GM12878 (cell line): ENCODE measurements at places on chromosomes 1 and 21.
A peak's percentile ranks its signal among the peaks of the same experiment; 100 is the strongest.

DNA sequence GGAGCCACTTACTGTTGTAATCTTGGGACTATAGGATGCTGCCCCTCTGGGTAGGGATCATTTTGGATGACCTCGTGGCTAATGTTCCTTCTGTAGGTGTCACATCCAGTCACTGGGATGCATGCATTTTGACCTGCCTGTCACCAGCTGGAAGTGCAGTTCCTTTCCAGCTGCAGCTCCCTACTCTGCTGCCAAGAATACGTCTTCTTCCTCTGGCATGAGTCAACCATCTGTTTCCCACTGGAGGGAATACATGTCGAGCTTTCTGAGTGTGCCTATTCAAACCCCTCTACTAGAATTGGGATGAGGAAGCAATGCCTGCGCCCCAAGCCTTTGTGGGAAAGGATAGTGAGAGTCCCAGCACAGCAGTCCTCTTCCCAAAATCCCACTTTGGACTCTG lies 415.5 kb upstream of the ADAMTS5 start:
- no peak for DNase-seq

DNA sequence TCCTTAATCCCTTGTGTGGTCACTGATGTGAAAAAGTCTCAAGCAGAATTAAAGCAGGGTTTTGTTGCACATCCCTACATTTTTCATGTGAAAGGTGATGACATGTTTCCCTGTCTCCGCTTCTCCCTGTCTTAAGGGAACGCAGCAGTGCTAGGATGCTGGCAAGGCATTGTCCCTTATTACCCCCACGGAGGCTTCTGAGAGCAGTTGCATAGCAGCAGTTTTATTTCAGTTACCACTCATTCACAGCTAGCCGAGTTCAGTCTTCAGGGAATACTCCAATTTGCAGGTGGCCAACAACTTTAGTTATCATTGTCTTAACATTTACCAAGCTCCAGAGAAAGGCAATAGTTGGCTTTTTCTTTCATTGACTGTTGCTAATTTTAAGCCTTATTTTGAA lies 89.1 kb downstream of the CLEC20A start:
- DNase-seq, result no peak

DNA sequence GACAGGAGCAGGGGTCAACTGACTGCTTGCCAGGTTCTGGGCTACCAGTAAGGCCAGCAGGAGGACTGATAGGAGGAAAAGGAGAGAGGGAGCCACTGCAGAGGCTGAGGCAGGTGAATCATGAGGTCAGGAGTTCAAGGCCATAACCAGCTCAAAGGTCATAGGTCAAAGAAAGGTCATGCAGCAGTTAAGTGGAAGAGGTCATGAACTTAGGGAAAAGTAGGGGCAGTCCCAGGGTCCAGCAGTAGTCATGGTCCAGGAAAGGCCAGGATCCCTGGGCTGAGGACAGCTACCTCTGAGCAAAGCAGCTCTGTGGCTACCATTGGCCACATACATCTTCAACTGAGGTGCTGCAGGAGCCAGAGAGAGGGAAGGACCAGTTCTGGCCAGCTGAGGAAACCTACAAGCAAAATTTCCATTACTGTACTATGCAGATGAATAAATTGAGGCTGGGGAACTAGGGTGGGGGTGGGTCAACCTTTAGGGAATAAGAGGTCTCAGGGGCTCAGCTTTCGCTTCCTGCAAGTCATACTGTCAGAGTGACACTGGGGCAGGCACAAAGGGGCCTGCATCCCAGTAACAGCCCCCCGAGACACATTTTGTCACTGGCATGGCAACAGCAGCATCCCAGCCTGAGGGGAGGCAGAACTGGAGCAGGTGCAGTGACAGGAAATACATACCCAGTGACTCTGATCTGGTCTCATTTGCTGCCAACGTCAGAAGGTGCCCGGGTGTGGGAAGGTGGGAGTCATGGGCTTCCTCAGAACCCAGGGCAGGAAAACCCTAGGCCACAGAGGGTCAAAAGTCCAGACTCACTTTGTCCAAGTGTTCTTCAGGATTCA lies 5.2 kb upstream of the INPP5B start:
- no peak for DNase-seq

DNA sequence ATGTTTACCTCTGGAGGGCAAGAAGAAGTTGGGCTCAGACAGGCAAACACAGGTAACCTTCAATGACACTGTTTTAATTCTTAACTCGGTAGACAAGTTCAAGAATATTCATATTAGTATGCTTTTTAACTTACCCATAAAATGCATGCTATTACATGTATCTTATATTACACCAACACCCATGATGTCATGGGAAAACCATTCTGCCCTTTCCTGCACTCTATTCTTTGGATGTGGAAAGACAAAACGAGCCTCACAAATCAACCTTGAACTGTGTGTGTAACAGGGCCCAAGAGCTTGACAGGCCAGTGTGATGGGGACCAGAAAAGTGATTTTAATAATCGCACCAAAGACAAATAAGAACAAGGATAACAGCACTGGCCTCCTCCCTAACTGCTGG lies 22.6 kb upstream of the RAP1GAP start:
- no peak for DNase-seq

DNA sequence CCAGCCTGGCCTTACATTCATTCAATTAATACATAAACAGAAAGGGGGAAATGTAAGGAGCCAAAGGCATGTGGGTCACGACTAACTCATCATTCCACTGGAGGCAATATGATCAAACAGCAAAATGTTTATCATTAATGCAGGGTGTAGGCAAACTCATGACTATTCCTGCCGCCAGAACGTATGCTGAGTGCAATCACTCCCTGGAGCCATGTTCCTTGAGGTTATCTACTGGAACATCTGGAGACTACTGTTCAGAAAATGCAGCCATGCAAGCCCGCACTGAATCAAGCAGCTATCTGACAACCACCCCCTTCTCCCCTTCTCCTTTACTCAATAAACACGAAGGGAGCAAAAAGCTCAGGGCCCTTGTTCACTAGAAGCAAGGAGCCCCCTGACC lies 267.6 kb downstream of the COL11A1 start:
- DNase-seq, result no peak

DNA sequence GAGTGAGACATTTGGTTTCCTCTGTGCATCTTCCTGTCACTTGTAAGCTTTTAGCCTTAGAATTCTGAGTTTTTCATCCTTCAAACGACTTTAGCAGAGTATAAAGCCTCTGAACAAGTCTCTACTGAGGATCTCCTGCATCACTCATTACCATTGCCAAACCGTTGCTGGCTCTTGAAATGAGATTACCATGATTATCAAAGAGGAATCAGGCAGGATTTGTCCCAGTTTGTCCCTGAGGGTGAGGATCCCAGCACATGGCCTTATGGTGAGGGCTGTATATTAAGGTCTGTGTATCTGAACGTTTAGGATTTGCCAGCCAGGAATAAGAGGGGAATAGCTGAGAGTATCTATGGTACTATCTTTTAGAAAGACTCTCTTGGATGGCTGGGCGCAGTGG lies 169.5 kb upstream of the L1TD1 start:
- no peak for DNase-seq

DNA sequence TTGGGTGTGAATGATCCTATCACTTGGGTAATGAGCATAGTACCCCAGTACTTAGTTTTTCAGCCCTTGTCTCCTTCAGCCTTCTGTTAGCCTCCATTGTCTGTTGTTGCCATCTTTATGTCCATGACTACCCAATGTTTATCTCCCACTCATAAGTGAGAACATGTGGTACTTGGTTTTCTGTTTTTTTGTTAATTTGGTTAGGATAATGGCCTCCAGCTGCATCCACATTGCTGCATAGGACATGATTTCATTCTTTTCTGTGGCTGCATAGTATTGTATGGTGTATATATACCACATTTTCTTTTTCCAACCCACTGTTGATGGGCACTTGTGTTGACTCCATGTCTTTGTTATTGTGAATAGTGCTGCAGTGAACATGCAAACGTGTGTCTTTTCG lies 39.6 kb upstream of the GPR52 start:
- no peak for DNase-seq

DNA sequence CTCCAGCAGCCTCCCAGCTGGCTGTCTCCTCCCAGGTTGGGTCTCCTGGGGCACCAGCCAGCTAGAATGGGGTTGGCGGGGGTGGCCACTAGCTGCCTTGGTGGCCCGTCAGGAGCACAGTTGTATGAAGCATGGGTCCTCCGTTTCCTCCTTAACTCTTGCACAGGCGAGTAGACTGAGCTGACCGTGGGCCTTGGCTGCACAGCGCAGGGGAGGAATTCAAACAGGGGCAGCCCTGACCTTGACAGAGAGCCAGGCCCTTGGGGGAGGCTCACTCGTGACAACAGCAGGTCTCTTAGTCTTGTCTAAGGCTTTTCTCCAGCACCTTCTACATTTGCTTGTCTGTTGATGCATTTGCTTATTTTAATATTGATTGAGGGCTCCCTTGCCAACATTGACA lies 114.1 kb downstream of the PRDM2 start:
- no peak for DNase-seq

GRCh38 chr21:17461014-17461413 lies 51.8 kb upstream of the CXADR start:
- DNase-seq, result no peak

GRCh38 chr1:172742599-172743500 lies 83.9 kb downstream of the FASLG start:
- no peak for DNase-seq

GRCh38 chr1:67166196-67166595 lies at the start of gene IL23R:
TSS of gene IL23R (plus strand) at chr1:67166454. CDS start at chr1:67168121, 1,667 bp downstream.
- peak; percentile 86 for DNase-seq

DNA sequence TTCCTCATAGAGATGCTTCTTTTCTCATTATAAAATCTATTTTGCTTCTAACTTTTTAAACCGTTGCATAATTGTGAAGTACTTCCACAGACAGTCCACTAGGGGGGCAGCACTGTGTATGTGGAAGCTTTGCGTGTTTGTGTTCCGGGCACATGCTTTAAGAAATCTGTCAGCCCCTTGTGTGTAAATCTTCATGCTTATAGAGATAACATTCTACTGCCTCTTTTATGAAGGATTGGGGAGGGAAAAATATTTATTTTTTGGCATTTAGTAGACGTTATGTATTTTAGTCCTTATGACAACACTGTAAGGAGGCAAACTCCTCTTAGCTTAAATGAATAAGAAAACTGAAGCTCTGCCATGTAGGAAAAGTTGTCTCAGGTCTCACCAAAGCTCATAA lies 157.3 kb upstream of the PTGFR start:
- DNase-seq, result no peak

- DNase-seq, result no peak
These were observed 38.3 kb downstream of the BEND5 start for GRCh38 chr1:48738356-48738755.

DNA sequence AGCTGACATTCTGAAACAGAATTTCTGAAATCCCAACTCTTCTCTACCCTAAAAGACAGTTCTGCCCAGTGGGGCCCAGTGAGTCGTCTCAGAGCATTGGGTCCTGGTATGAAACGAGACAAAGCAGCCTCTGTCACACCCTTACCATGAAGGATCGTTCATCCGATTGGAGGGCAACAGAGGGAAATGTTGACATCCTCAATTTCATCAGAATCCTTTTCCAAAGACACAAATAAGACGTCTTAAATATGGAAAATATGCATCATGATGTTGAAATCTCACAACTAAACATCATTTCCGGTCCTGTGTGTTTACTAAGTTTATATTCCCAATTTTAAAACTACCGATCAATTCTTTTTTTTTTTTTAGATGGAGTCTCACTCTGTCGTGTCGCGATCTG lies 112.1 kb upstream of the SLC45A1 start:
- no peak for DNase-seq

DNA sequence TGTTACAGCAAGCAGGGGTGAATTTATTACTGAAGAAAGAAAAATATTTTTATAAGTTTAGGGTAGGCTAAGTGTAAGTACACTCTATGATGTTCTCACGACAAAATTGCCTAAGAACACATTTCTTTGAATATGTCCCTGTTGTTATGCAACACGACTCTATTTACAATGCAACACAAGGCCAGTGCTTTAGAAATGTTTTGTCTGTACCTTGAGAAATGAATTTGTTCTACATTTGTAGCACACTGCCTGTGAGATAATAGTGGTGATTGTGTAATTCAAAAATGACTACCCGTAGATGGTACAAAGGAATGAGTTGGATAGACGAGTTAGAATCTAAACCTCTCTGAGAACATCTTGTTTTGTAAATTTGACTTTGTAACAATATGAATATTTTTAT lies 63.7 kb upstream of the IGSF5 start:
- no peak for DNase-seq

DNA sequence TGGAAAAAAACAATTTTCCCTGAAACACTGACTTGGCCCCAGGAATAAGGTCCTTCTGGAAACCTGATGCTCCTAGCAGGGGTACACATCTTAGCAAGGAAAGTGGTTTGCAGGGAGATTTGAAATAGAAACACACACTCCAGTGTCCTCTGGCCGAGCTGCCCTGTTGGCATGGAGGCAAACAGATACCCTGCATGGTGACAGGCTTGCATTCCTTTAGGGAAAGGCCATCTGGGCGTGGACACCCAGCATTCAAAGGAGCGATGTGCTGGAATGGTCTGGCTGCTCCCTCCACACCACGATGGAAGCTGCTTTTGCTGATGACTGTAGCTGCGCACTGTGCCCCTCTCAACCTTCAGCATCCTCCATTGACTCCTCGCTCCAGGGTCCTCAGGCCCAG lies 41.5 kb upstream of the BCAR3 start:
- DNase-seq, result no peak

GRCh38 chr1:66533804-66534740 lies at the start of gene SGIP1:
TSS of gene SGIP1 (plus strand) at chr1:66534153. CDS start at chr1:66534359, 206 bp downstream.
- no peak for DNase-seq

DNA sequence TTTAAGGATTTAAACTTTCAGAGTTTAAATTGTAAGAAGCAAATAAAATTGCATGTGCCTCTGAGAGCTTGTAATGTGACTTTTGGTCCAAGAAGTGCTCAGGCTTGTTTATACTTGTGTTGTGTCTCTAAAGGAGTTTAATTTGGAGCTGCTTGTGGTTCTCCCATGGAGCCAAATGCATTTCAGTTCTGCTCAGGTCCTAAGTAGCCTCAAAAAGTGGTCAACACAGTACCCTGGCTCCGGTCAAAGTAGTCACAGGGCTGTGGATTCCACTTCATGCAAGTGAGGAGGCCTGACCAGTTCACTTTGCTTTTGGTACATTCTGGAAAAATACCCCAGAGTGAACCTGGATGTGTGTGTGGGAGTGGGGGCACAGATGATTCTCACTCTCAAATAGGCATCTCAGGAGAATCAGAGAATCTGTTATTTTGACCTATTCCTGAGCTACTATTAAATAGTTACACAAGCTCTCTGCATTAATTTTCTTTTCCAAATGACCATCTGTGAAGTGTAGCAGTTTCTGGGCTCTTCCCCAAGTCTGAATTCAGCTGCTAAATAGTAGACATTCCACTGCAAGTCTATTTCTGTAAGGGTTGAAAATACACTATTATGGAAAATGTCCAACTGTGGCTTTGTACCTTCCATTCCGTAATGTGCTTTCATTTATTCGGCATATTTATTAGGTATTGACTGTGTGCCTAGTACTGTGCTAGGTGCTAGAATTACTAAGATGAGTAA lies 31.7 kb upstream of the AGO1 start:
- DNase-seq, result no peak

GRCh38 chr1:81111818-81112217 lies 688.9 kb upstream of the ADGRL2 start:
- DNase-seq, result no peak

- no peak for DNase-seq
These were observed 48.5 kb downstream of the PDE9A start for GRCh38 chr21:42701706-42702456.

- DNase-seq, result no peak
These were observed 392.4 kb downstream of the RPS6KC1 start for GRCh38 chr1:213443415-213443814.

GRCh38 chr21:31354604-31355443 lies 10.8 kb upstream of the TIAM1 start:
- DNase-seq, result peak; percentile 51

GRCh38 chr1:97738270-97738669 lies 182.6 kb downstream of the DPYD start:
- no peak for DNase-seq
